Thyroid gland (tissue), 4 donors: ENCODE measurements at places on chromosomes 13 and 19.

- DNase-seq = peak; percentile 21
These were observed 391 bp downstream of the ZNF761 start for GRCh38 chr19:53432088-53432661.

DNA sequence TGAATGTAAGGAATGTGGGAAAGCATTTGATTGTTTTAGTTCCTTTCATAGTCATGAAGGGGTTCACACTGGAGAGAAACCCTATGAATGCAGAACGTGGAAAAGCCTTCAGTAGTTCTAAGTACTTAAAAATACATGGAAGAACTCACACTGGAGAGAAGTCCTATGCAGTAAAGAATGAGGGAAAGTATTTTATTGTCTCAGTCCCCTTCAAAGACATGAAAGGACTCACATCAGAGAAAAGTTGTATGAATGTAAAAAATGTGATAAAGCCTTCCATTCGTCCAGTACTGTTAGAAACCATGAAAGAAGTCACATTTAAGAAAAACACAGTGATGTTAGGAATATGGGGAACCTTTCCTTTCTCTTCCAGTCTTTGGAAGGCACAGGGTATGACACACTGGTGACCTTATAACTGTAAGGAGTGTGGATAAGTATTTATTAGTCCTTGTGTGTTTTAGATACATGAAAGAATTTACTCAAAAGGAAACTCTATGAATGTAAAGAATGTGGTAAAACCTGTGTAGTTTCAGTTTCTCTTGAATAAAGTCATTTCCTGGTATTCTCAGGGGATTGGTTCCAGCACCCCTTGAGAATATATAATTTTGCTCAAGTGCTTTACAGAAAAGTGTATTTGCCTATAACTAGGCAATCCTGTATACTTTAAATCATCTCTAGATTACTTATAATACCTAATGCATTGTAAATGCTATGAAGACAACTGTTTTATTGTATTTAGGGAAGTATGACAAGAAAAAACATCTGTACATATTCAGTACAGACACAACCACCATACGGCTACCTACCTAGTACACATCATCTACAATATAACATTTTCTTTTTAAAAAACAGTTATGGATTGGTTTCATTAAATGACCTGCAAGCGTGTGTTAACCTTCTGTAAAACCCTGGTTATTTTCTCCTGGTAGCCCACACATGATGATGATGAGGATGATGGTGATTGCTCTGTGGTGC, 52.8 kb downstream of the ZNF823 start:
- DNase-seq = no peak

DNA sequence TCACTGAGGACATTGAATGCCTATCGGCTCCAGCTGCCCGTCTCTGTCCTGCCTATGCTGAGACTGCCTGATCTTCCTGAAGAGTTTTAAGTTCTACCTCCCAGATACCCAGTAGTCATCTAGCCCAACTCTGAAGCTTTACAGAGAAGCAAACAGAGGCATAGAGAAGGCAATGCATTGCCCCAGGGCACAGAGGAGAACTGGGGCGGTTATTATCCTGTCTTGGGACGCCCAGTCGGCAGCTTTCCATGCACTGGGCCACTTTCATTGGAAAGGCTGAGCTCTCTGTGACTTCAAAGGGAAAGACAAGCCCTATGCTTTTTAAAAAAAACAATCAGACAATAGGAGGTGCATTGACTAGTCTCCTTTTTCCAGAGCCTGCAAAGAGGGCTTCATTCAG, 71.6 kb downstream of the HSPH1 start:
- DNase-seq = no peak

DNA sequence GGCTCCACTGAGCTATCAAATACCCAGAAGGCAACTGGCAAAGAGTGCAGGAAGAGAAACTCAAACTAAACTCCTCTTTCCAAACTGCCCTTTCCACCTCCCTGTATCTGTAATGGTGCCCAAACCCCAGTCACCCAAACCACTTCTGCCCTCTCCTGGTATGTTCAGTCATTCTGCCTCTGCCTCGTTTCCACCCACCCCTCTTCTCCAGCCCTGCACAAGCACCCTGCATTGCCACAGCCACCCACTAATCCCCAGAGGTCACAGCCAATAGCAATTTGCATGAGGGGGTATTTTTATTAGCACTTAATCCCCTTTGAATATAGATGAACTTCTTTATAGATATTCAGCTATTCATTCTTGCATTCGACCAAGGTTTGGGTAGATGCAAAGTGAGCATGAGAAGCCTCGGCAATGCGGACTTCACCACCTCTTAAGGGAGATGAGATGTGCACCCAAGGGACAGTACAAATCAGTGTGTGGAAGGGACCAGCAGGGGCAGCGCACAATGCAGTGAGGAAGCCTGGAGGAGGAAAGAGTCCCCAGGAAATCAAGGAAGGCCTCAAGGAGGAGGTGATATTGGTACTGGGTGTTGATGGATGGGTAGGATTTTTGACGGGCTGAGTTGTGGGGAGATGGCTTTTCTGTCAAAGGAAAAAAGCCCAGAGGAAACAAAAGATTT, 12.4 kb downstream of the TMEM272 start:
- peak; percentile 17 for DNase-seq

DNA sequence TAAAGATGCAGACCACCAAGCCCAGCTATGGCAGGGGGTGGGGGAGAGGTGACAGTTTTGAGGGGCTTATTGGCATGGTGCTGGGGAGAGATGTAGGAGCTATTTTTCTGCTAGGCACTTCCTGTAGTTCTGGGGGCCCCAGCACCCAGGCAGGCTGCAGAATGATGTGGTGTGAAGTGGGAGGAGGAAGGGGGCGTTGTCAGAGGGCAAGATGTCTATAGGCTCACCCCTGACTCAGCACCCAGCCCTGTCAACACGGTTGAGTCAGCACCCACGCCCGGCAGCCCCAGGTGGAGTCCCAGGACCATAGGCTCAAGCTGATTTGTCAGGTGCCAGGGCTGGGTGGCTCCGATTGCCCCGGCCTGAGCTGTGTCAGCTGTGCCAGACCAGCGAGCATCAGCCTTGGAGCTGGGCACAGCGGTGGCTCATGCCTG, 5.8 kb downstream of the KLF2 start:
- peak; percentile 49 for DNase-seq

DNA sequence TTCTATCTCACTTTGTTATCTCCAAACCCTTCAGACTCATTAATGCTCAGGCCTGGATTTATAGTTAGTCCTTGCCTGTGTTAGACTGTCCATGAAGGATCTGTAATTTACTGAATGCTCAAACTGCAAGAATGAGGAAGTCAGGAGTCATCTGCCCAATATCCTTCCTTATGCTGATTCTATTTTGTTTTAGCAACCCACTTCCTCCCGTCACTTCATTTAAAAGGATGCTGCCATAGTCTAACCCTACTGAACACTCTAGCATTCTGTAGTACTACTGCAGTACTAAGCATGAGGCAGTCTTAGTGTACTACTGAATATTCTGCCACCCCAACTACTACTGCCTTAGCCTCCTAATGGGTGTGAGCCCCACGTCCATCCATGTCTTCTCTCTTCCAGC, 1.5 kb downstream of the FCAR start:
- no peak for DNase-seq

DNA sequence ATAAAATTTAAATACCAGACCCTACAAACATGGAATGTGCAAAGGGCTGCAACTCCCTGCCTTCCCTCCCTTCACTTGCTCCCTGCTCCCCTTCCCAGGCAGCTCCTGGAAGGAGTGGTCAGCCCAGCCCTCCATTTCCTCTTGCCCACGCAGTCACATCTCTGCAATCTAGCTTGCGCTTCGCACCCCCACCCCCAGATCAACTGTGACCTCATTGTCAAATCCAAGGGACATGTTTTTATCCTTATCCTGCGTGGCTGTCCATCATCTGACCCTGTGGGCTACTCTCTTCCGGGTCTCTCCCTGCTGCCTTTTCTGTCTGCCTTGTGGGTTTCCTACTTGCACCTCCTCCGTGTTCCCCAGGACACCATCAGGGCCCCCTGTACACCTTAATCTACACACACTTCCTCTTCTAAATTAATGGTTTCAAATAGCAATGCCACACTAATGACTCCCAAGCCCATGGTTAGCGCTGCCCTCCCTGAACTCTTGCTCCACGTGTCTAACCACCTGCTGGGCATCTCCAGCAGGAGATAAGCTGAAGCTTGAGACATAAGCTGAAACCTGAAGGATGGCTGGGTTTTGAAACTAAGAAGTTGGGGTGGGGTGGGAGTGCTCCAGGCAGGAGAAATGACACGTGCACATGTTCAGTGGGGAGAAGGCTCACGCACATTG, 118.3 kb downstream of the USP12 start:
- no peak for DNase-seq

DNA sequence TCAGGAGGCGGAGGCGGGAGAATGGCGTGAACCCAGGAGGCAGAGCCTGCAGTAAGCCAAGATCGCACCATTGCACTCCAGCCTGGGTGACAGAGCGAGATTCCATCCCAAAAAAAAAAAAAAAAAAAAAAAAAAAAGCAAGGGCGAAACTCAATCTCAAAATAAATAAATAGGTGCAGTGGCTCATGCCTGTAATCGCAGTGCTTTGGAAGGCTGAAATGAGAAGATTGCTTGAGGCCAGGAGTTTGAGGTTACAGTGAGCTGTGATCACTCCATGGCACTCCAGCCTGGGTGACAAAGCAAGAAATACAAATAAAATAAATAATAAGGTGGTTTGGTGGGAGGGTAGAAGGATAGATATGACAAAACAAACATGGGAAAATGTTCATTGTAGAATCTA, 39.0 kb upstream of the CYP2S1 start:
- DNase-seq = no peak

DNA sequence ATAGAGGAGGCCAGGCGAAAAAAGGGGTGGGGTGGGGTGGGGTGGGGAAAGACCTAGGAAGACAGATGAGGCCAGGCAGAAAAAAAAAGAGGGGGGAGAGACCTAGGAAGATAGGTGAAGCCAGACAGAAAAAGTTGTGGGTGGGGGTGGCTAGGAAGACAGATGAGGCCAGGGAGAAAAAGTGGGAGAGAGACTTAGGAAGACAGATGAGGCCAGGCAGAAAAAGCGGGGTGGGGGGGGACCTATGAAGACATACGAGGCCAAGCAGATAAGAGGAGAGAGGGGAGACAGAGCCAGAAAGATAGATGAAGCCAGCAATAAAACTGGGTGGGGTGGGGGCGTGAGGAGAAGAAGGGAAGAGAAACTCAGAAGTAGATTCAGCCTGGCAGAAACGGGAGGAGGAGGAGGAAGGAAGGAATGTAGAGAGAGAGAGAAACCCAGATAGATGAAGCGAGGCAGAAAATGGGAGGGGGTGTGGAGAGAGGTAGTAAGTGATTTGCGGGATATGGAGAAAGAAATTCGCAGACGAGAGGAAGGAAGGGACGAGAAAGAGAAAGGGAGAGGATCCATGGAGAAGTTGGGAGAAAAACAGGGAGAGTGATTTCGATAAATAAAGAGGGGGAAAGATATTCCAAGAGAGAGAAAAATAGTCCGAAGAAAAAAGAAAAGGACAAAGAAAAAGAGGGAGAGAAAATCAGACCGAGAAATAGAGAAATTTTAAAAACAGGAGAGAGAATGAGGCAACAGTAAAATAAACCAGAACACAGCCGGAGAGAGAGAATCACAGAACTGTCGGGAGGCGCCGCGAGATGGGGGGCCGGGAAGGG, 12.2 kb upstream of the CACNG6 start:
- no peak for DNase-seq

DNA sequence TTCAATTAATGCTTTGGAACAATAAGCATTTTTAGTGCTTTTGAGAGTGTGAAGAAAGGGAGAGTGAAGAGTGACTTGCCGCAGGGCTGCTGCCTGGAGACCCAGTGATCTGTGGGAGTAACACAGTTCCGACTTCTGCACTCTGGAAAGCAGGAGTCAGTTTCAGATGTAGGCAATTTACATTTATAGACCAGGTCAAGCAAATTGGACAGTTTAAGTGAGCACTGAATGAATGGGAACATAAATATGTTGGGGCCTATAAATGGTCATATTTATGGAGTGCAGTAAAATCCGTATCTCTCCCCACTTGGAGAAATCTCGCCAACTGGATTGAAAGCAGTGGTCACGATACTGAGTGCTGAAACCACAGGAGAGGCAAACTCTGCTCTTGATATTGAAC, 9.4 kb upstream of the SHISA2 start:
- no peak for DNase-seq

DNA sequence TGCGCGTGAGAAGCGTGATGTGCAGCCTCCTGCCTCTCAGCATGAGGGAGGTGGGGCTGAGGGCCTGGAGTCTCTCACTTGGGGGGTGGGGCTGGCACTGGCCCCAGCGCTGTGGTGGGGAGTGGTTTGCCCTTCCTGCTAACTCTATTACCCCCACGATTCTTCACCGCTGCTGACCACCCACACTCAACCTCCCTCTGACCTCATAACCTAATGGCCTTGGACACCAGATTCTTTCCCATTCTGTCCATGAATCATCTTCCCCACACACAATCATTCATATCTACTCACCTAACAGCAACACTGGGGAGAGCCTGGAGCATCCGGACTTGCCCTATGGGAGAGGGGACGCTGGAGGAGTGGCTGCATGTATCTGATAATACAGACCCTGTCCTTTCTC, 8.7 kb downstream of the CD177 start:
- DNase-seq = no peak

DNA sequence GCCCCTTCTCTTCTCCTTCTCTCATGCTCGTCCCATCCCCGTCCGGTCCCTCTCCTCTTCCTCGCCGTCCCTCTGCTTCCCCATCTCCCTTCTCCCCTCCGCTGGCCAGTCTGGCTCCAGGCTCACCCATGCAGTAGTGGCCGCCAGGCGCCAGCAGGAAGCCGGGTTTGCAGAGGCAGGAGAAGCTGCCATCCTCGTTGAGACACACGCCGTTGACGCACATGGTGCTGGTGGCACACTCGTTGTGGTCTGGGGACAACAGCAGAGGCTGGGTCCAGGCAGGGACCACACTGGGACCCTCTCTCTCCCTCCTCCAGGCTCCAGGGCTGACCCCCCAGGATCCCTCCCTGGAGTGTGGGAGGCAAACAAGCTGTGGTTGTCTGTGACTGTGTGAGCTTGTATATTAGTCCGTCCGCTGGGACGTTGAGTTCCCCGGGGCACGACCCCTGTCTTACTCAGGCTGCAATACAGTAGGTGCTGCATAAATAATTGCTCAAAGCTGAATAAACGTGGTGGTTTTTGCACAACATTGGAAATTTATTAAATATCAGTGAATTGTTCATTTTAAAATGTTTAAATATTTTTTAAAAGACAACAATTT, 16.4 kb downstream of the FBN3 start:
- DNase-seq = no peak

DNA sequence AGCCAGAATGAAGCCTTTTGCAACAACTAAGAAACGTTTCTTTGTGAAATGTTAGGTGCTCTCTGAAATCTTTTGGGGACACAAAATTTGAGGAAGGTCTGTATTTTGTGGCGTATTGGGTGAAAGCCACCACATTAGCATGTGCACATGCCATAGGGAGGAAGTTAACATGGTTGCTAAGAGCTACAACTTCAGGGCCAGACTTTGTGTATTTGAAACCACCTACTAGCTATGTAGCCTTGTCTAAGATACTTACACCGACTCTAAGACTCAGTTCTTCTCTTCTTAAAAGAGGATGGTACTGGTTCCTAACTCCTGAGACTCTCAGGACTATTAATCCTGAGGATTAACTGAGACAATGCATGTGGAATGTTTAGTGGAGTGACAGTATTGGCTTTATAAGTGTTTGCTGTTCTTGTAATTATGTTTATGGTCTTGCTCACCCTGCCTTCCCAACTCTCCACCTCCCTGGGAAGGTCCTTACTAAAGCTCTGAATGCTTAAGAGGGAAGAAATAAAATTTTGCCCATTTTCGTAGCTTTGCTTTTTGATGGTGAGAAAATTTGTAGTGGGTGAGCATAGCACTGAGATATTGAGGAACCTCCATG, 15.5 kb downstream of the SERP2 start:
- DNase-seq = no peak

- DNase-seq = no peak
These were observed 147.2 kb downstream of the MIPEP start for GRCh38 chr13:23741879-23742510.
